Stimulated activated CD4-positive, alpha-beta T cell treated with anti-CD3 and anti-CD28 coated beads, Interleukin-4, amount 100 ng/mL, for 48 hours (primary cell): ENCODE measurements at places on chromosomes 5 and 9.
A peak's percentile ranks its signal among the peaks of the same experiment; 100 is the strongest.

DNA sequence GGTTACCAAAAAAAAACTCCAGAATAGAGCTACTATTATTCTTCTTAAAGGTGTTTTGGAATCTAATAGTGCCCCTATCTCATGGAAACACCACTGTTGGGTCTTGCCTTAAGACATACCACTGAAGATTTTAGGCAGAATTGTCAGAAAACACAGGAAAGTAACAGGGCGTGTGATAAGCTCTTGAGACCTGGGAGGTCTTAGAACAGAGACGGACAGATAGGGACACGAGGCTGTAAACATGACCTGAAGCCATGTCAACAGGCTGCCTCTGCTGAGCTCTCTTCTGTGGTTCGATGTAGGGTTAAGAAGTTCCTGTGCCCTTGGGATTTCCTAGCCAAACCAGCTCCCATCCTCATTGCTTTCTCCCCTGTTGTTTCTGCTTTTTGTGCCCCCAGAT is 69.3 kb downstream of the CTSL start:
- no peak for DNase-seq

GRCh38 chr5:72486371-72486770 is 20.8 kb downstream of the ZNF366 start:
- no peak for DNase-seq

DNA sequence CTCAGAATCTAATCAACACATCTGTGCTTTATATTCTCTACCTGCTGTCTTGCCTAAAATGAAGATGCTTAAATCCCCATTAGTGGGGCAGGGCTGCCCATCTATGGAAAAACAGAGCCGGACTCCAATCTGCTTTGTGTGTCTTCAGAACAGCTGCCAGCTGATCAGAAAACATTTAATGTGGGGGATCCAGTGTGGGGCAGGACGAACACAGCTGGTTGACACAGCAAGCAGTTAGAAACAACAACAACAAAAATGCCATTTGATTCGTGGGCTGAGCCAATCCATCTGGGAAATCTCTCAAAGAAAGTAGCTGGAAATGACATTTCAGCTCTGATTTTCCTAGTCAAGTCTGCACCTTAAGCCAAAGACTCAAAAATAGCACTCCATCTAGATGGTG is 99.8 kb downstream of the PPP2R2B start:
- no peak for DNase-seq

GRCh38 chr9:35820076-35820475 is 5.2 kb upstream of the HINT2 start:
- no peak for DNase-seq

DNA sequence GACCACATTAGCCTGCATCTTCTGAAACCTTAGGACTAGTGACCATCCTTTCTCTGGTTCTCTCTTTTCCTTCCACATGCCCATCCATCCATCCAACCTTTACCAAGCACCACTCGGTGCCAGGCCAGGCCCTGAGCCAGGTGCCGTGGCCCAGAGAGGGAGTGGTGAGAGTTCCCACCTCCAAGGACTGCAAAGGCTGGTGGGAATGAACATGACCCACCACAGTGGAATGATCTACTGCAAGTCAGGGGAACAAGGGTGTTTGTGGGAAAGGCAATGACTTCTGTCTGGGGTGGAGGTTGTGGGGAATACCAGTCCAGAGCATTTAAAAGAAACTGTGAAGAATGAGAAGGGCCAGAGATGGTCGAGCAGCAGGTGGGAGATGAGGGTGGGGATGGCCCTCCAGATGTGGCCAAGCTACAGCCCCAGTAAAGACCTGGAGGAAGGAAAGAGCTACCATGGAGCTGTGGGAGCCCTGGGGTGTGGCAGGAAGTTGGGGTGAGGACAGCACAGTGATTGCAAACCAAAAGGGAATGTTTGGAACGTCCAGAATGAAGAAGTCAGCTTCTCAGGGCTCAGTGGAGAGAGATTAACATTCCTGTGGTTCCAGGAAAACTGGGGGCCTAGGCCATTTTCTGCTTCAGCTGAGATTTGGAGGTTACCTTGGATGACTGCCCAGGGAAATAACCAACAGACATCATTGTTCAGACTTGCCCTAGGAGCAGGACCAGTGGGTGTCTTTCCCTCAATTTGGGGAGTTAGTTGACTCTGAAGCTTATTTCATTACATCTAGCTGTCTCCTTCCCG is 30.7 kb upstream of the CORO2A start:
- no peak for DNase-seq

GRCh38 chr5:150148117-150148927 is 7.3 kb downstream of the PDGFRB start:
- no peak for DNase-seq

DNA sequence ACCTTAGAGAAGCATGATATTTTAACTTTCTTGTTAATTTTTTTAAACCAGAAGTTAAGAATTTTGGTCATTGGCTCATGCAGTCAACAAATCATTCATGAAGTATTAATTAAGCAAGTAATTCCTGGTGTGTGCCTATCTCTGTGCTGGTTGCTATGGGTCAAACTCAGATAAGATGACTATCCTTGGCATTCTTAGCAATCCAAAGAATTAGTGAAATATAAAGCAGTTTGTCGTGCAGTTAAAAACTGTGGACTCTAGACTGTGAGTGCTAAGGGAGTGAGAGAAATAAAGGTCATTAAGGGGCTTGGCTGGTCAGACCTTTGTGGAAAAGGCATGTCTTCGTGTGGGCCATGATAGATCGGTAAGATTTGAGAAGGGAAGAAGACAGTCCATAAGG is 4.8 kb downstream of the CYFIP2 start:
- no peak for DNase-seq

DNA sequence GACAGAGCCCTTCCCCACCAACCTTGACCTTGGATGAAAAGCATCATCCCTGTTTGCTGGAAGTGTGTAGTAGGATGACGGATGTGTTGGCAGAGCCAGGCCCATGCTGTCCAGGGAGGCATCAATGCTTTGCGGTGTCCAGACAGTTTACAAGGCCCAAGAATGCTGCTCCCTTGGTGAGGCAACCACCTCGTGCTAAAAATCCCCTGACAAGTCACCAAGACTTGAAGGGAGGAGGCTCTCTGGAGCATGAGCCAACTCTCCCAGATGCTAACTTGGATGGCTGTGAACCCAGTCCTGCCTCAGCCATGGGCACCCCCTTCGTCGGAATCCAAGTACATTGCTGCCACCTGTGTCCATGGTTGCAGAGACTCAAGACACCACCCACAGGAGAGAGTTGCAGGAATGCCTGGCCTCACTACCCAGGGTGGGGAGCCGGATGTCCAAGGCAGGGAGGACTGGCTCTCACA is 9.5 kb upstream of the NKD2 start:
- DNase-seq = no peak

- DNase-seq = no peak
Measured at GRCh38 chr9:37758747-37759146, 5.1 kb downstream of the TRMT10B start.

DNA sequence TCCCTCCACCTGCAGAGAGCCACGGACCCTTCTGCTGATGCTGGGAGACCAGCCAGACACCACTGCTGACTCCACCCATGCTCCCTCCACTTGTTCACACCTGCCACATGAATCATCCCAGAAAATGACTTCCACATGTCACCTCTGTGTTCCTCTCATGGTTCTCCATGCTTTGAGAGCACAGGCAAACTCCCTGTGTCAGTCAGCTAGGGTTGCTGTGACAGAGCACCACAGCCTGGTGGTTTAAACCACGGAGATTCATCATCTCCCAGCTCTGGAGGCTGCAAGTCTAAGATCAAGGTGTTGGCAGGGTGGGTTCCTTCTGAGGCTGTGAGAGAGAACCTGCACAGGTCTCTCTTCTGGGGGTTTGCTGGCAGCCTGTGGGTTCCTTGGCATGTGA is 381.4 kb downstream of the GADD45G start:
- DNase-seq = peak; percentile 29

- no peak for DNase-seq
Measured at GRCh38 chr5:124741711-124742496, 4.5 kb downstream of the ZNF608 start.

DNA sequence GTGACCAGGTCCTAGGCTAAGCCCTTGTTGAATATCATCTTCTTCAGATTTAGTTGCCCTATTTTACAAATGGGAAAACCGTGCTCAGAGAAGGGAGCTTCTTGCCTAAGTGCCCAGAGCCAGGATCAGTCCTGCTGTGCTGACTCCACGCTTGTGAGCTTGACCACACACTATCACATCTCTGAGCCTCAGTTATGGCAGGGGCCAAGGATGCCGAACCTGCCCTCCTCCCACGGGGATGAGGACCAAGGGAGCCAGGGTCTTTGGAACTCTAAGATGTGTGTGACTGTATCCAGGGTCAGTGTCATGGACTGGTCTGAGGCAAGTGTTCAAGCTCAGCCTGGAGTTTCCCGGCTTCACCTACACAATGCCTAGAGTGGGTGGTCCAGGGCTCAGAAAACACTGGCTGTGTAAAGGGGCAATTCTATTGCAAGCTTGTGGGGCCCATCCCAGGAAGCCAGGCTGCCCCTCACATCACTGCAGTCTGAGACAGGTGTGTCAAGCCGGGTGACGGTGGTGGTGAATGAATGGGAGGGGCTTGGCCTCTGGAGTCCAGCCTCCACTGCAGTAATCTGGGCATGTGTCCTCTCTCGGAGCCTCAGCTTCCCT is 235.7 kb downstream of the PBX3 start:
- DNase-seq = no peak

DNA sequence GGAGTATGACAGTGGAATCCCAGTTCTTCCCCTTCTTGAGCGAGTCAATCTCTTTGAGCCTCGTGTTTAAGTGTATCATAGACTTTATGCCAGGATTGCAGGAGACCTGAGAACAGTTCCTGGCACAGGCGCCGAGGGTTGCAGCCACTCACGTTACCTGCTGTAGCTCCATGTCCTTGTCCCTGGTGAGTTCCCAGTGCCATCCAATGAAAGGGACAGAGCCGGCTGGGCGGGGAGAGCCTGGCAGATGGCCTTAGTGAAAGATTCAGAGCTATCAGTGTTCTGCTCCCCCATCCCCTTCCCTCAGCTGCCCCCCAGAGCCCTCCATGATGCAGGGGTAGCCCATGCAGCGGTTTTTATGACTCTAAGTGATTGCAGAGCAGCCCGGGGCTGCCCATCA is 554.0 kb downstream of the BNC2 start:
- DNase-seq = no peak

DNA sequence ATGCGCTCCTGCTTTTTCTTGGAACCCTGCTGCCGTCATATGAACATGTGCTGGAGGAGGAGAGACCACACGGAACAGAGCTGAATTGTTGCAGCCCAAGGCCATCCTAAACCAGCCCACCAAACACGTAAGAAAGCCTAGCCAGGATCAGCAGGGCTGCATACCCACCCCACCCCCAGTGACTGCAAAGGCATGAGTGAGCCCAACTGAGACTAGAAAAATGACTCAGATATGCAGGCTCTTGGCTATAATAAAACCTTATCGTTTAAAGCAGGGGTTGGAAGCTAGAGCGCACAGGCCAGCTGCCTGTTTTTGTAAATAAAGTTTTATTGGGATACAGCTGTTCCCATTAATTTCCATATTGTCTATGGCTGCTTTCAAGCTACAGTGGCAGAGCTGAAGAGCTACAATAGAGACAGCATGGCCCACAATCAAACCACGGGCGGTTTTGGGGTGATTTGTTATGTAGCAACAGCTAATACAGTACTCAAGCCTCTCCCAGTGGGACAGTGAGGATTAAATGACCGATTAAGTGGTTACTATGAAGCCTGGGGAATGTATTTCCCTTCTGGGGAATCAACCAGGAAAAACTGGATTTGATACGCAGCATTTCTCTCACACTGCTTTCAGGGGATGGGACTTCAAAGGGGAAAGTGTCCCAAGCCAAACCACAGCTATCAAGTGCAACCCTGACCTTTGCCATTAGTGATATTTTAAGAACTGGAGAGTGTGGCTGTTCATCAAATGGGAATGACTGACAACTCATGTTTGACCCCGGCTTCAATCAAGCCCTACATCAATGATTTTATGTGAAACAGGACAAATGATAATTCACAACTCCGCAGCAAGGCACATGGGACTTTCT is 6.3 kb downstream of the SHB start:
- no peak for DNase-seq

DNA sequence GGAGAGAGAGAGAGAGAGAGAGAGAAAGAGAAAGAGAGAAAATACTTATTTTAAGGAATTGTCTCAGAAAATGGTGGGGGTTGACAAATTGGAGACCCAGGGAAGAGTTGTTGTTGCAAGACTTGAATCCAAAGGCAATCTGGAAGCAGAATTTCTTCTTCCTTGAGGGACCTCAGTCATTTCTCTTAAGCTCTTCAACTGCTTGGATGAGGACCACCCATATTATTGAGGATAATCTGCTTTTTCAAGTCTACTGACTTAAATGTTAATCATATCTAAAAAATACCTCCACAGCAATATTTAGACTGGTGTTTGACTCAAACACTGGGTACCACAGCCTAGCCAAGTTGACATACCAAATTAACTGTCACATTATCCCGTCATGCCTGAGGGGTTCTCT is 2.9 kb downstream of the CDKN2B-AS1 start:
- DNase-seq = no peak

GRCh38 chr5:31148959-31149475 is 44.5 kb upstream of the CDH6 start:
- DNase-seq = no peak

GRCh38 chr9:93267681-93268505 is 84.0 kb downstream of the WNK2 start:
- DNase-seq = no peak

DNA sequence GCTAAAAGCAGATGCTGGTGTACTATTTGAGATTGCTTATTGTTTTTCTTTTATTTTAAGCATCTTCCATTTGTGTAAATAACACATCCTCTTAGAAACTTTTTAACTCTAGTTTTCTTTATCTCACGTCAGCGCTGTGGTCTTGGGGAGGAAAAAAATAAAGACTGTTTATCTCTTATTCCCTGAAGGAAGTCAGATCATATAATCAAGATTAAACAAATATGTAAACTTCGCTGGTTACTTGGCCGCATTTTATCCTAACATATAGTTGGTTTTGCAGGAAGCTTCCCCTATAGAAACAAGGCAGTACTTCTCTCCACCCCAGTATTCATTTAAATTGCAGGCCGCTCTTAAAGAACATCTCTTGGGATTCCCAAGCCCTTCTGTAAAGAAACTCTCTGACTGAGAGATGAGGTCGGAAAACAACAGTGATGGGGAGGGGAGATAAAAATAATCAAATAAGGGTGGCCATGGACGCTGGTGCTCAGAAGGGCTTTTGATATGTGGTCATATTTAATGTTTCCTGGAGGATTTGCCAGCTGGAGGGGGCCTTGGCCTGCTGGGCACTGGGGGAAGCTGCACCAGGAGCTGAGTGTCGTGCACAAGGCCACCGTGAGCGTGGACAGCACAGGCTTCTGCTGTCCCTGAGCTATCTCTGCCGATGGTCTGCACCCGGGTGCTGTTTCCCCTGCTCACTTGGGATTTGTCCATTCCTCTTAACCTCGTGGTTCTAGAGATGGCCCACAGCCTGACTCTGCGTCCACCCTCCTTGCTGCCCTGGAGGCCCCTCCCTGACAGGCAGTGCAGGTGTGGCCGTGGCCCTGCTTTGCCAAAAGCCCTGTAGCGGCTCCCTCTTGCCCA is 23.8 kb downstream of the NEURL1B start:
- no peak for DNase-seq
